NCI-H2171 treated with DMSO at 0.1 percent for 48 hours (cell line): ENCODE measurements at places on chromosomes 13 and 19.
A peak's percentile ranks its signal among the peaks of the same experiment; 100 is the strongest.

DNA sequence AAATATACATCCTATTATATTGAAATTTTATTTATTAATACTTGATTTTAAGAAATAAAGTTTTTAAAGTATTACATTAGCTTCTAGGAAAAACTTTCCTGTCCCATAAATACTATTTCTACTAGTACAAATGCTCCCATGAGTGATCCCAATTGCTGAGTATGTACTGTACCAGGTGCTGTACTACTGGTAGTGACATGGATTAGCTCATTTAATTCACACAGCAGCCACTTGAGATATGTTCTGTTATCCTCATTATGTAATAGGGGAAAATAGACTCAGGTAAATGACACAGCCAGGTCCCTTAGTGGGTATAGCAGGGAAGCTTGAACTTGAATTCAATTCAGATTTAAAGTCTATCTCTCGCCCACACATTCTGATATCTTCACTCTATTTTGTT, 363.1 kb downstream of the FGF14 start:
- DNase-seq, result peak; percentile 25

- no peak for DNase-seq
Observed at GRCh38 chr19:2421581-2422306, 5.6 kb downstream of the TIMM13 start.

- DNase-seq, result no peak
Observed at GRCh38 chr19:1560286-1560882, 7.7 kb downstream of the MEX3D start.

DNA sequence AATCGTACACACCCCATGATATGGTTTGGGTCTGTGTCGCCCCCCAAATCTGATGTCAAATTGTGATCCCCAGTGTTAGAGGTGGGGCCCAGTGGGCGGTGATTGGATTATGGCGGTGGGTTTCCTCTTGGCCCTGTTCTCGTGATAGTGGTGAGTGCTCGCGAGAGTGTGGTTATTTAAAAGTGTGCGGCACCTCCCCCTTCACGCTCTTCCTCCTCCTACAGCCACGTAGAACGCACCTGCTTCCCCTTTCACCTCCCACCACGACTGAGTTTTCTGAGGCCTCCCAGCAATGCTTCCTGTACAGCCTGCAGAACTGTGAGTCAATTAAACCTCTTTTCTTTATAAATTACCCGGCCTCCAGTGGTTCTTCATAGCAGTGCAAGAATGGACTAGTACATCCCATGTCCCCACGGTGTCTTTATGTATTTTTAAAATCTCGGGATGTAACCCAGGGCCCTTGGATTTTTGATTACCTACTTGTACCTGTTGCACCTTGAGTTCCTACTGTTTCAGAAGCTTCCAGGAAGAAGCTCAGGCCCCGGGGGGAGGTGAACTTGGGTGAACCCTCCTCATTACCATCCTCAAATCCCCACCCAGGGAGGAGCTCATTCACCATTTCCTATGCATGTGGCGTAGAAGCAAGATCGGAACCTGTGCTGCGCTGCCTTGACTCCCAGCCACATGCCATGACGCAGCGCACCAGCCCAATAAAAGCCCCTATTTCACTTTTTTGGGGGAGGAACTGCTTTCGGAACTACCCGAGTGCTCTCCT, 52.4 kb downstream of the TEX29 start:
- no peak for DNase-seq

DNA sequence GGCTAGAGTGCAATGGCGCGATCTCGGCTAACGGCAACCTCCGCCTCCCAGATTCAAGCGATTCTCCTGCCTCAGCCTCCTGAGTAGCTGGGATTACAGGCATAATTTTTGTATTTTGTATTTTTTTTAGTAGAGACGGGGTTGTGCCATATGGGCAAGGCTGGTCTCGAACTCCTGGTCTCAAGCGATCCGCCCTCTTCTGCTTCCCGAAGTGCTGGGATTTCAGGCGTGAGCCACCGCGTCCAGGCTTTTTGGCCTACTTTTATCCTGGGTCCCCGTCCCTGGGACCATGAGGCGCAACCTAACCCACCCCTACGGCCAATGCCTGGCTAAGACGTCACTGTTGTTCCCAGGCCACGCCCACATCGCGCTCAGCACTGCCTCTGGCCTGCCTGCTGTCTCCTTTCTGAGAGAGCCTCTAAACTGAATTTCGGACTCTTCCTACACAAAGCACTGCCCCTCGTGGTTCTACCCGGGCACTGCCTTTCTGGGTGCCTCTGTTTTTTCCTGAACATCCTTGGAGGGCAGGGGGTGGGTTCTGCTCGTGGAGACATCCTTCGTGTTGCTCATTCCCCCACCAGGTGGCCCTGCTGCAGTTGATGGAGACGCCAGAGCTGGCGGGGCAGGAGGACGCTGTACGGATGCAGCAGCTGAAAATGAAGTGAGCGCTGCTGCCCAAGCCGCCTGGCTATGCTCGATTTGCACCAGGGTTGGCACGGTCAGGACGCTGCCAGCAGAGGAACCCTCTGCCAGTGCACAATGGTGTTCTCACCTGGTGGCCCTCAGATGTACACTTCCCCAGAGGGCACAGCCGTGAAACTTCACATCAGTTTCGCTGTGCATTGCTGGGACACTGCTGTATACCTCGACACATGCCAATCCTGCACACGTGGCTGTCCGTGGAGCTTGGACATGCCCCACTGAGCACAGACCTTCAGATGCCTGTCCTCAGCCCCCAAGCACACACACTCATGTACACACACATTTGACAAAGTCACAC, 2.0 kb downstream of the REX1BD start:
- peak; percentile 93 for DNase-seq

- peak; percentile 73 for DNase-seq
Observed at GRCh38 chr13:69553976-69554375, 553.6 kb upstream of the ATXN8OS start.

DNA sequence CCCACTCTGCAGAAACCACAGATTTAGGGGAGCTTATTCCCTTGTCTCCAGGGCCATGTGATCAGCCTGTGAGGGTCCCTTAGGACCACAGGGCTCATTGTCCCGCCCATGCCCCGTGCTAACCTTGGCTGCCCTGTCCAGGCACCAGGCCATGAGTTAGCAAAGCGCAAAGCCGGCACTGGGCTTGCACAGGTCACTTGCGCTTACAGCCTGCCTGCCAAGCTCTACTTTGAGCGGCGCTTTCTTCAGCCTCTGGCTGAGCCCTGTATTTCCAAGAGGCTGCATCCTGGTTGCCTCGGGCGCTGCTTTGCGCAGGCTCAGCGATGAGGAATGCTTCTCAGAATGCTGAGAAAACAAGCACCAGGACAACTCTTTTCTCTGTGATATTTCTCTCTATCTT, 188.0 kb downstream of the TDRD3 start:
- no peak for DNase-seq

DNA sequence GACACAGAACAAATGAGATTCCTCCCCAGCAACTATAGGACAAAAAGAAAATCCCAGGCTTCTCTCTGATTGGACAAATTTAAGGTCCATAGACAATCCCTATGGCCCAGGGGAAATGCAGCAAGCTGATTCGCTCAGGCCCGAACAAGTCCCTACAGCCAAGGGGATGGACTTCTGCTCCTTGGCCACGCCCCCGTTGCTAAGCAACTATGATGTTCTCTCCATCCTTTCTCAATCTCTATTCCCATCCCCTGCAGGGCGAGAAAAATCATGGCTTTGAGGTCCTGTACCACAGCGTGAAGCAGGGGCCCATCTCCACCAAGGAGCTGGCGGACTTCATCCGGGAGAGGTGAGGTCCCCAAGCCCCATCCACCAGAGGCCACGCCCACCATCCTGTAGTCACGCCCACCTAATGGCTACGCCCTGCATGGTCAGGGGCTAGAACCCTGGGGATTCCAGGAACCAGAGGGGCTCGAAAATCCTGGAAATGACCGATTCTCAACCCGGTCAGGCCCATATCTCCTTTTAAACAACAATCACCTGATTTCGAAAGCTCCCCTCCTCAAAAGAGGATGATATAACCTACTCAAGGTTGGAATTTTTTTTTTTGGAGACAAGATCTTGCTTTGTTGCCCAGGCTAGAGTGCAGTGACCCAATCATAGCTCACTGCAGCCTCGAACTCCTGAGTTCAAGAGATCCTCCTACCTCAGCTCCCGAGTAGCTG, 11.4 kb downstream of the FCHO1 start:
- DNase-seq, result peak; percentile 15
